ENCODE measurements at places on chromosomes 7 and 10. TPM values are rescaled to one million over a fixed set of nuclear protein-coding genes. Genes with fewer than 3 reads are reported as not detected.

DNA sequence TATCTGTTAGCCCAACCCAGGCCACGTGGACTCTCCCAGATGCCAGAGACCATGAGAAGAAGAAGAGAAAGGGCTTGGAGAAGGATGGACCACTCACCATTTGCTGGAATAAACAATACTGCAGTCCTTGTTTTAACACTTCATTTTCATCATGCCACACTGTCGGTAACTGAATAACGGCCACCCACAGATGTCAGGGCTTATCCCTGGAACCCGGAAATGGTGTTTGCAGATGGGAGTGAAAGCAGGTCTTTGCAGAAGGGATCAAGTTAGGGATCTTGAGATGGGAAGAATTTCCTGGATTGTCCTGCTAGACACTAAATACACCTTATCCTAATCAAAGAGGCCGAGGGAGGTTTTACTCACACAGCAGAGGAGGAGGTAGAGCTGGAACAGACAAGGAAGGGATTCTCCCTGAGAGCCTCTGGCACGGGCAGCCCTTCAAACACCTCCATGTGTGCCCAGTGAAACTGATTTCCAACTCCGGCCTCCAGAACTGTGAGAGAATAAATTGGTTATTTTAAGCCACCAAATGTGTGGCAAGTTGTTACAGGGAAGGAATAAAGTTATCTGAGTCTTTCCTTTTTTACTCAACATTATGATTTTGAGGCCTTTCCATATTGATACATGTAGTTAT, 56.3 kb upstream of the SFMBT2 start:
- no peak for DNase-seq

GRCh38 chr10:129956286-129956670, 7.8 kb downstream of the EBF3 start:
- peak; percentile 62 for DNase-seq

DNA sequence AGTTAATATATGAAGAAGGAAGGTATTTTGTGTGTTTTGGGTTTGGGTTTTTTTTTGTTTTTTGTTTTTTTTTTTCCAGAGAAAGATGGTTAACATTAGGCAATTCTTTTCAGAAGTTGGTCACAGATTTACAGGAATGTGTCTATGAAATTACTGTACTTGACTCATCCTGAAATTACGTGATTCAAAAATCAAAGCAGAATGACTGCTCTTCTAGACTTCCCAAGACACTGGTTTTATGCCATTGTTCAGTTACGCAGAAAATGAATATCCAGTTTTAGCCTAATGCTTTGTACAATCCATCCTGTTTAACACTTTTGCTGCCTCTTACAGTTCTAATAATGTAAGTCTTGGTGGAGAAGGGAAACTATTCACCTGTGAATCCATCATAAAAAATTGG, 39.7 kb upstream of the CELF2 start:
- no peak for DNase-seq

DNA sequence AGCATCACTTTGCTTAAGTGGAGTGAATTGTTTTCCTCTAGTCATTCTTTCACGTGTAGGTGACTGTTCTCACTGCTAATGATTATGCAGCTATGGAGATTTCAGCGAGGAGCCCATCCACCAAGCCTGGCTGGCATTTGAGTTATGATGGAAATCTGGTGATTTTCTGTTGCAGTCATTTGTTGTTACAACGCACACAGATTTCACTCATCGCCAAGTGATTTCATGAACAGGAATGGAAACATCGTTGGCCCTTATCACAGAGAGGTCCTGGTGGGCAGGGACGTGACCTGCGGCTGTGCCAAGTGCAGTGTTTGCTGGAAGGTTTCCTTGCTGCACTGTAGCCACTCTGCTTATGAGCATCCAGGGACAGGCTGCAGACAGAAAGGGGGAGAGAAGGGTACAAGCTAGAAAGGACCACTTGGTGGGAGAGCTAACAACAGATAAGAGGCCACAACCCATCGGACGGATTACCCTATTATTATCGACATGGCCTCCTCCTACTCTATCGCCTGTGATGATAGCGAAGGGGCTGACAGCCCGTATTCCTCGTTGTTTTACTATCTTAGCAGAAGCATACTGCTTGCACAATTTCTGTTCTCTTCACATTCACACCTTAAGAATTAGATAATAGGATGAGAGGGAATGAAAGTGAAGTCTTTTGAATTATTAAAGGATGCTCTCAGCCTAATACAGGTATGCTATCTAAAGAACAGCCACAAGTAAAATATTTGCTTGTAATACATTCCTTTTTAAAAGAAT, 99.0 kb upstream of the PITRM1 start:
- no peak for DNase-seq

DNA sequence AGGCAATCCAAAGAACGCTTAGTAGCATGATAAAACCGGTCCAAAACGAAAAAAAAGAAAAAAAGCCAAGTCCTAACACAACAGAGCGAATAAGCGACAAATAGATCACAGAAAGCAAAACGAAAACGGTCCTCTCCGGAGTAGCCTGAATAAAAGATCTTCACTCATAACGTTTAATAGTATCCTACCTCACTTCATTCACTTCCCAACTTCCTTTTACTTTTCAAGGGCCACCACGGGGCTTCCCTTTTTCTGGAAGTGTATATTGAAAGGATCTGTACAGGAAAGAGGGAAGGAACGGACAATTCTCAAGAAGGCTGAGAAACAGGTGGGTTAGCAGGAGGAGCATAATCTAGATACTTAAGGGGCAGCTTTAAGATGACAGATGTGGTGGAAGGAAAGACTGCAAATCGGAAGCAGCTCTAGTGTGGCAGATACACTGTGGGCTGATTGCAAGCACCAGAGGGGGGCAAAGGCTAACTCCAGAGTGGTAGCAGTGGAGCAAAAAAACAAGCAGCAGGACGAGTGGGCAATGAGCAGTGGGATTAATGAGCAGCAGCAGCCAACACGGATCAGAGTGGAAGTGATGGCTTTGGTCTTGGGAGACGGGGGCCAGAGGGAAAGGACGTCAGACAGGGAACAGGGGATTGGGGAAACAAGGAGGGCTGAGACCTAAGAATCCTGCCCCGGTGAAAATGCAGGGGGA, 866 bp downstream of the CNOT4 start:
- no peak for DNase-seq

DNA sequence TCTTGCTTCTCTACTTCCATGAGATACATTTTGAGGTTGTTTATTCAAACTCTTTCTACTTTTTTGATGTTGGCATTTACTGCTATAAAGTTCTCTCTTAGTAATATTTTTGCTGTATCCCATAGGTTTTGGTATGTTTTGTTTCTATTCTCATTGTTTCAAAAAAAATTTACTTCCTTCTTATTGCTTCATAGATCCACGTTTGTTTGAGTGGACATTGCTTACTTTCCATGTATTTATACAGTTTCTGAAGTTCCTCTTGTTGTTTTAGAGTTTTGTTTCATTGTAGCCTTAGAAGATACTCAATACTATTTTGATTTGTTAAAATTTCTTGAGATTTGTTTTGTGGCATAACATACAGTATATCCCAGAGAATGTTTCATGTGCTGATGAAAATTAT, 13.7 kb downstream of the TAS2R40 start:
- no peak for DNase-seq

- DNase-seq = no peak
These were observed 994.9 kb downstream of the REEP3 start for GRCh38 chr10:64515970-64516699.

DNA sequence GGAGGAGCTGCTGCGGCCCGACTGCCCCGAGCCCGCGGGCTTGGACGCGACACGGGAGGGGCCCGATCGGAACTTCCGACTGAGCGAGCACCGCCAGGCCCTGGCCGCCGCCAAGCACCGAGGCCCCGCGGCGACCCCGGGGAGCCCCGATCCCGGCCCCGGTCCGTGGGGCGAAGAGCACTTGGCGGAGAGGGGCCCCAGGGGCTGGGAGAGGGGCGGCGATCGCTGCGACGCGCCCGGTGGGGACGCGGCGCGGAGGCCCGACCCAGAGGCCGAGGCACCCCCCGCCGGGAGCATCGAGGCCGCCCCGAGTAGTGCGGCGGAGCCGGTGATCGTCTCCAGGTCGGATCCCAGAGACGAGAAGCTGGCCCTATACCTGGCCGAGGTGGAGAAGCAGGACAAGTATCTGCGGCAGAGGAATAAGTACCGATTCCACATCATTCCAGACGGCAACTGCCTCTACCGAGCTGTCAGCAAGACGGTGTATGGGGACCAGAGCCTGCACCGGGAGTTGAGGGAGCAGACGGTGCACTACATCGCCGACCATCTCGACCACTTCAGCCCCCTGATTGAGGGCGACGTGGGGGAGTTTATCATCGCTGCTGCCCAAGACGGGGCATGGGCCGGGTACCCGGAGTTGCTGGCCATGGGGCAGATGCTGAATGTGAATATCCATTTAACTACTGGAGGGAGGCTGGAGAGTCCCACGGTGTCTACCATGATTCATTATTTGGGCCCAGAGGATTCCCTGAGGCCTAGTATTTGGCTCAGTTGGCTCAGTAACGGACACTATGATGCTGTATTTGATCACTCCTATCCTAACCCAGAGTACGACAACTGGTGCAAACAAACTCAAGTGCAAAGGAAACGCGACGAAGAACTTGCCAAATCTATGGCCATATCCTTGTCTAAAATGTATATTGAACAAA, 1.4 kb downstream of the OTUD1 start:
- DNase-seq = no peak

GRCh38 chr10:121596689-121597503, 1.3 kb downstream of the FGFR2 start:
- DNase-seq = peak; percentile 50

DNA sequence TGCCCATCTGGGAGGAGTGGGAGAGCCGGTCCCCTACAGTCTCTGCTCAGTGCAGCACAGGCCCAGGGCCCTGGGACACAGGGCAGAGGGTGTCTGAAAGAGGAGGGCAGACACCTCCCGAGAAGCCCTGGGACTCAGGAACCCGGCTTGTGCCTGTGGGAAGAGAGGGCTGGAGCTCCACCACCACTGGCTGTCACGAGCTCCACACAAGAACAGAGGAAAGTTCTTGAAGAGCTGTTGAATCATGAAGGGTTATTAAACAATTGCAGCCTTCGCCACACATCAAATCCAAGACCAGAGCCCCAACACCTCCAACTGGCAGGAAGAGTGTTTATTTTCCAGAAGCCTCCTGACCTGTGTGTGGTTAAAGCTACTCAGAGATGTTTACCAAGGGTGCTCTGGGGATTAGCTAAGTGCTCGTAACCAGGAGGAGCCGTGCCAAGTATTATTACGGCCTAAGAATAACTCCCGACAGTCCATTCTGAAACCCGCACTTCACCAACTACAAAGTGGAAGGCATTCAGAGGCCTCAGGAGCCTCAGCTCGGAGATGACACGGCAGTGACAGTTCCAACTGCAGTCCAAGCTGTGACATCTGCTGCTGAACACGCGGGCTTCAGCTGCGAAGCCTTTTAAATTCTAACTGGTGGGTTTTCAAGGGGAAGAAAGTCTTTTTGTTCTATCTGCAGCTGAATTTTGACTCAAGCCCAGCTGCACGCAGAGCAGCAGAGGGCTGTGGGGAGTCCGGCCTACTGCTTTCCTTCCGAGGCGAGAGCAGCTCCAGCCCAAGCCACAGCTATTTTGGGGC, 75.1 kb downstream of the MAD1L1 start:
- peak; percentile 70 for DNase-seq

The PDE6C gene
- total RNA-seq = not detected

The CALN1 gene
- not detected for total RNA-seq

The TRIM4 gene
- total RNA-seq = 7.8 TPM

The NKX2-3 gene
- not detected for total RNA-seq

The TWIST1 gene
- total RNA-seq = 1.2 TPM

The FAM221A gene
- total RNA-seq = 3.7 TPM

The GIMAP2 gene
- 3.1 TPM for total RNA-seq

The TAS2R41 gene
- total RNA-seq = not detected

The ANKRD30A gene
- total RNA-seq = not detected

All from cardiac septum (tissue), 1 donor.